SK-N-MC (cell line): ENCODE measurements at places on chromosomes 5 and 9.

DNA sequence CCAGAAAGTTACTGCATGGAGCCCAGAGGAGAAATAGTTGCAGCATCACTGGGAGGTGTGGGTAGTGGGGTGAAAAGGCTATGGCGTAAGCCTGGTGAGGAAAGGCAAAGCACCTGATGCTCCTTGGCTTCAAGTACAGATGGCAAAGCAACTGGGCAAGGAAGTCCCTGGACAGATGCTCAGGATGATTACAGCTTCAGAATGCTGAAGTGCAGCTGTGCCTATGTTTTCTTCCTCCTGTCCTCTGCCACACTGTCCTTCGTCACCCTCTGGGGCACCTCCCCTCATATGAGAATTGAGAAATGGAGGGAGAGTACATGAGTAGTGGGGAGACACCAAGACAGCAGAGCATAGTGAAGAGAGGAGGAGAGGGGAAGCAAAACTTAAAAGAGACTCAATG, 328.0 kb downstream of the PDE4D start:
- no peak for DNase-seq

DNA sequence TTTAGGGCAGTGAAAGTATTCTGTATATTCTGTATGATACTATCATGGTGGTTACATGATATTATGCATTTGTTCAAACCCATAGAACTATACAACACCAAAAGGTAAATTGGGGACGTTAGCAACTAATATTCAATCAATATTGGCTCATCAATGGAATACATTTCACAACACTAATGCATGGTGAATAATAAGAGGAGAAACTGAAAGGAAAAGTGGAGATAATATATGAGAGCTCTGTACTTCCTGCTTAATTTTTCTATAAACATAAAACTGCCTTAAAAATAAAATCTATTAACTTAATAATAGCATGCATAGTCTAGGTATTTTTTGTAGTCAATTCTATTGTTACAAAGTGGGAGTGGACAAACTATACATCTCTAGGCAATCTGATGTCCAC, 66.3 kb downstream of the TRIM32 start:
- DNase-seq, result no peak

GRCh38 chr5:77282337-77283027, 72.0 kb downstream of the PDE8B start:
- no peak for DNase-seq

- no peak for DNase-seq
Measured at GRCh38 chr9:82081496-82081895, 92.9 kb downstream of the SPATA31D1 start.

DNA sequence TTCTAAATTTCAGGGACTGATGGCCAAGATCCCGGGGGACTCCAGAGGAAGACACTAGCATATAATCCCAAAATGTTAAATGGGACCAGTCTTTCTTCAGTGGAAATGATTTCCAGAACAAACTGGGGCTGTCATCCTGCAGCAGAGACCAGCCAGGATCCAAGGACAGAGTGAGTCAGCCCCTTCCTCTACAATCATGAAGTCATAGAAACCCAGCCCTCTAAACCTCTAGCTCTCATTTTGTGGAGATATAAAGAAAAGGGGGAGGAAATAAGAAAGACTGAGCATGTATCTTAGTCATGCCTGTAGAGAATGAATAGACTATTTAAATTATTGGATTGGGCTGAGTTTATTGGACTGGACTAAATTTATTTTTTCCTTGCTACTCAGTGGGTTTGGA, 318.3 kb downstream of the AGTPBP1 start:
- no peak for DNase-seq

GRCh38 chr5:170681013-170681433, 102.5 kb upstream of the GABRP start:
- no peak for DNase-seq

DNA sequence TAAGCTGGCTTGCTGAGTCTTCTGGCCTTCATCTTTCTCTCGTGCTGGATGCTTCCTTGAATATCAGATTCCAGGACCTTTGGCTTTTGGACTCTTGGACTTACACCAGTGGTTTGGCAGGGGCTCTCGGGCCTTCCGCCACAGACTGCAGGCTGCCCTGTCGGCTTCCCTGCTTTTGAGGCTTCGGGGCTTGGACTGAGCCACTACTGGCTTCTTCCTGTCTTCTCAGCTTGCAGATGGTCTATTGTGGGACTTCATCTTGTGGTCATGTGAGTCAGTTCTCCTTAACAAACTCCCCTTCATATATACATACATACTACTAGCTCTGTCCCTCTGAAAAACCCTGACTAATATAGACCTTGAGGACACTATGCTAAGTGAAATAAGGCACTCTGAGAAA, 78.3 kb upstream of the SSBP2 start:
- no peak for DNase-seq

GRCh38 chr5:144308174-144308573, 137.5 kb downstream of the KCTD16 start:
- DNase-seq, result no peak

GRCh38 chr5:175436359-175436758, 7.6 kb downstream of the DRD1 start:
- DNase-seq, result no peak

DNA sequence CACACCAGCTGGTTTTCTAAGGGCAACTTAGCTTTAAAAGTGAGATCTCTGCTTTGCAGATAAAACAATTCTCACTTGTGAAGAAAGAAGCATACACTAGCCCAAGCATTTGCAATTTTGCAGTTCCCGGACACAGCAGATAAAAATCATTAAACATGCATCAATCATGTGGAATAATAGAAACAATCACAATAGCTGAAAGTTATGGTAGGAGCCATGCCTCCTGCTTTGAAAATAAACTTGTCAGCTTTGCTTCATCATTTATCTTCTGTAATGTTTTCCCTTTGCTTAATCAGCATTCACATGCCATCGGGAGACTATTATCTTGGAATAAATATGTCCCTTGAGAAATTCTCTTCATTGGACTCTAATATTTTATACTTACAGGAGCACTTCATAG, 60.3 kb upstream of the DAB2 start:
- DNase-seq, result no peak
